ENCODE measurements at places on chromosomes 2 and 18.

DNA sequence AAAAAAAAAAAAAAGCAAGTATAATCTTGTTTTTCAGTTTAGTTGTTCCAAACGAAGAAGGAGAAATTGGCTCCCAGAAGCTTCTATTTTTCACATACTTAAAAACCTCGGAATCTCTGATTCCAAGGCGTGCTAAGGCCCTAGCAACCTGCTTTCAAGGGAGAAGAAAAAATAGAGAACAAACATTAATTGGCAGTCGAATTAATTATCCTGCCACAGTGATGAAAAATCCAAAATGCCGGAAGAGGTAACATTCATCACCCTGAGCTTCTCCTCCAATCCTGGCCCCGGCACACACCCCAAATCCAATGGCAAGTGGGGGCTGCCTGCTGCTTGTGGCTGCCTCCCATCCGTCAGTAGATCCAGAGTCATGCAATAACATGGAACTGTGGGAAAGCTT is 250.2 kb upstream of the CHAC2 start:
- H3K4me3 ChIP-seq = no peak overlapping the region
- H3K4me1 ChIP-seq = peaks cover 19% of the 10 kb centered on the region
- H3K27me3 ChIP-seq = no peaks in the 10 kb centered on the region
- H3K36me3 ChIP-seq = no peaks in the 10 kb centered on the region
- no peak overlapping the region for H3K27ac ChIP-seq

- no peaks in the 10 kb centered on the region for H3K27me3 ChIP-seq
- no peak overlapping the region for H3K4me3 ChIP-seq
- H3K27ac ChIP-seq = no peak overlapping the region
- no peak for DNase-seq
- H3K36me3 ChIP-seq = no peaks in the 10 kb centered on the region
Observed at GRCh38 chr2:20618886-20619521, 31.9 kb downstream of the HS1BP3 start.

- H3K27ac ChIP-seq = no peak overlapping the region
- no peak for DNase-seq
- H3K36me3 ChIP-seq = peaks cover 62% of the 10 kb centered on the region
- no peak overlapping the region for H3K4me3 ChIP-seq
- peaks cover 15% of the 10 kb centered on the region for H3K27me3 ChIP-seq
Observed at GRCh38 chr18:71027531-71027930, 738.7 kb downstream of the SOCS6 start.

GRCh38 chr18:31493941-31494340 is 4.0 kb upstream of the DSG2 start:
- peaks cover 10% of the 10 kb centered on the region for H3K27me3 ChIP-seq
- no peak for DNase-seq
- no peaks in the 10 kb centered on the region for H3K36me3 ChIP-seq
- no peak overlapping the region for H3K4me3 ChIP-seq
- peaks cover 9% of the 10 kb centered on the region for H3K4me1 ChIP-seq
- no peak overlapping the region for H3K27ac ChIP-seq

DNA sequence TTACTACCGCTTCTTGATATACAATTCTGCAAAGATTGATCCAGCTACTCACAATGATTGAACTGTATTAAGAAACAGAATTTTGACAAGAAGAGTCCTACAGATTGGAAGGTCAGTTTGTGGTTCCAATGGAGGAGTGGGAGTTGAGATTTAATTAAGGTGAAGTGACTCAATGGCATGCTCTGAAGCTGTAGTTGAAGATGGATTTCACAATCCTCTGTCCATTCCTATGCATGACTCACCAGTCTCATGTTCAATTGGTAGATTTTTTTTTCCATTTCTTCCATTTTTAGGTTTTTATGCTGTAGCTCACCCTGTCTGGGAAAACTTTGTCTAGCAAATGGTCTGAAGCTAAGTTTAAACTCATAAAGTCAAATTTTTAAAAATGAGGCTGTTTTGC is 83.3 kb downstream of the DPP4 start:
- DNase-seq = no peak
- no peak overlapping the region for H3K4me3 ChIP-seq
- H3K36me3 ChIP-seq = no peaks in the 10 kb centered on the region
- H3K27me3 ChIP-seq = no peaks in the 10 kb centered on the region

- no peaks in the 10 kb centered on the region for H3K27me3 ChIP-seq
- H3K4me3 ChIP-seq = no peak overlapping the region
- no peaks in the 10 kb centered on the region for H3K36me3 ChIP-seq
- H3K4me1 ChIP-seq = peaks cover 14% of the 10 kb centered on the region
- DNase-seq = peak; percentile 30
Observed at GRCh38 chr18:10242936-10243680, 211.3 kb upstream of the APCDD1 start.

GRCh38 chr2:204850581-204850980 is 305.3 kb downstream of the PARD3B start:
- H3K4me3 ChIP-seq = no peak overlapping the region
- H3K4me1 ChIP-seq = peaks cover 5% of the 10 kb centered on the region
- no peaks in the 10 kb centered on the region for H3K36me3 ChIP-seq
- no peak overlapping the region for H3K27ac ChIP-seq
- no peak for DNase-seq
- no peaks in the 10 kb centered on the region for H3K27me3 ChIP-seq

GRCh38 chr18:25827961-25828561 is 262.4 kb downstream of the SS18 start:
- H3K27ac ChIP-seq = no peak overlapping the region
- H3K27me3 ChIP-seq = no peaks in the 10 kb centered on the region
- H3K4me1 ChIP-seq = peaks cover 8% of the 10 kb centered on the region
- H3K36me3 ChIP-seq = no peaks in the 10 kb centered on the region

DNA sequence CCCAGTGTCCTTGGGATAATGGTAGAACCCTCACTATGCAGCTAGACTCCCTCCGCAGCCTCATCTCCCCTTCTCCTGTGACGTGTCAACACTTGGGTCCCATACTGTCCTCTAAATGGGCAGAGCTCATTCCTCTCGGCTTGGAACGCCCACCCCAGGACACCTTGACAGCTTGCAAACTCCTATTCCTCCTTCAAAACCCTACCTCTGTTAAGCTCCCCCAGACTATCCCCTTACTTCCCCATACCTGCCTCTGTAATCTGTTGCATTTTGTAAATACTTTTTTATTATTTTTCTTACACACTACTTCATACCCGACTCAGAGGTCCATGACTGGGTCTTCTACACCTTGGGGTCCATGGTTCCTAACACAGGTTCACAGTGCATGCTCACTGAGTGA is 28.0 kb downstream of the STEAP3 start:
- no peak overlapping the region for H3K4me3 ChIP-seq
- H3K4me1 ChIP-seq = peaks cover 27% of the 10 kb centered on the region
- no peak overlapping the region for H3K27ac ChIP-seq

DNA sequence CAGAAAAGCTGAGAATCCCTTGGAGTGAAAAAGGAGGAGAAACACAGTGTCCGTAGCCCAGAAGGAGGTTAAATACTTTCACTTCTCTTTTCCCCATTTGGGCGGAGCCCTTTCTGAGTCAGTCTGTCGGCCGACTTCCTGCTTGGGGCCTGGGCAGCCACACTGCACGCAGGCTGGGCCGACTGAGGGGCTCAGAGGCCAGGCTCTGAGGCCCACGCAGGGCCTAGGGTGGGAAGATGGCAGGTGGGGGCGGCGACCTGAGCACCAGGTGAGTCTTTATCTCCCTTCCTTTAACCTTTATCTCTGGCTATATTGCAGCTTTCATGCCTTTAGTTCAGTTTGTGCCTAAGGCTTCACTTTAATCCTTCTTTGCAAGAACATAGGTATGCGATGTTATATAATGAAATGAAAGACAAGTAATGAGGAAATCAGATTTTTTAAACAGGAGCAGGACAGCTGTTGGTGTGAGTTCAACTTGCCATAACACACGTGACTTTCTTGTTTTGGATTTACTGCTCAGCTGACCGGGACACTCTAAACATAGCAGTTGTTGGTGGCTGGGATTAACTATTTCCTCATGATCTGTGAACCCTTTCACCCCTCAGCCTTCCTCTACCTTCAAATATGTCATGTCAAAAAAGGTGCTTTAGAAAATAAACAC is at the start of gene SP100:
TSS of gene SP100 (plus strand) at position 141 of the 661 bp plus-strand sequence. CDS start at position 237, 96 bp downstream.
- no peak within 1 kb of the TSS for H3K4me3 ChIP-seq
- no peak for DNase-seq
- H3K36me3 ChIP-seq = no peaks in the 10 kb centered on the region
- H3K27ac ChIP-seq = no peak within 1 kb of the TSS

- DNase-seq = no peak
- H3K27ac ChIP-seq = no peak overlapping the region
- no peaks in the 10 kb centered on the region for H3K27me3 ChIP-seq
- H3K36me3 ChIP-seq = peaks cover 7% of the 10 kb centered on the region
- no peak overlapping the region for H3K4me3 ChIP-seq
Observed at GRCh38 chr18:77397056-77397455, 147.4 kb downstream of the GALR1 start.

DNA sequence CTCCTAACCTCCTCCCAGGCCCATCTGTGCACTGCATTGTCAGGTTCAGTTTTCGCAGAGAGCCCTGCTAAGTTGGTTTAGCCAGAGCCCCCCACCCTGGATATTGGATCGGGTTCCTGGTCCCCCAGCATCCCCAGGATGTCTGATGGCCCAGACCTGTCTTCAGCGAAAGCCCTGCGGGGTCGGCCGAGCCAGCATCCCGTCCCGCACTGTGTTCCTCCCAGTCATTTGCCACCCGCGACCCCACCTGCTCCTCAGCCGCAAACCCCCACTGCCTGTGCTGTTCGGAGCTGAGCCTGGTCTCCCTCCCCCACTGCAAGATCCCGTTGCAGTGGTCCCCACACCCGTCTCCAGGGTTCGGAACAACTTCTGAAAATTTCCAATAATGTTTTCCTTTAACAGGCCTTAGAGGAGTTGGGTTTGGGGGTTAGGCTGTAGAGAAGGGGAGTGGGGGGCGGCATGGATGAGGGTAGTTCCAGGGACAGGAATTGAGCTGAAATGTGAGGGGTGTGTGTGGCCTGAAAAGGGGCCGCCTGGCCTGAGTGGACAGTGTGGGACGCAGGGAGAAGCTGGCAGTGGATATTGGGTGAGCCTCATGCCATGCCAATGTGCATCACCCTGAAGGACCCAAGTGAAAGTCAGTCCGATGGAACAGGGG is 1.6 kb upstream of the COPS9 start:
- H3K4me3 ChIP-seq = 0 out of 2 replicates have a peak overlapping the region, but pooled peaks have one; percentile 85
- peaks cover 9% of the 10 kb centered on the region for H3K27me3 ChIP-seq
- DNase-seq = no peak
- peaks cover 40% of the 10 kb centered on the region for H3K4me1 ChIP-seq
- H3K27ac ChIP-seq = no peak overlapping the region

DNA sequence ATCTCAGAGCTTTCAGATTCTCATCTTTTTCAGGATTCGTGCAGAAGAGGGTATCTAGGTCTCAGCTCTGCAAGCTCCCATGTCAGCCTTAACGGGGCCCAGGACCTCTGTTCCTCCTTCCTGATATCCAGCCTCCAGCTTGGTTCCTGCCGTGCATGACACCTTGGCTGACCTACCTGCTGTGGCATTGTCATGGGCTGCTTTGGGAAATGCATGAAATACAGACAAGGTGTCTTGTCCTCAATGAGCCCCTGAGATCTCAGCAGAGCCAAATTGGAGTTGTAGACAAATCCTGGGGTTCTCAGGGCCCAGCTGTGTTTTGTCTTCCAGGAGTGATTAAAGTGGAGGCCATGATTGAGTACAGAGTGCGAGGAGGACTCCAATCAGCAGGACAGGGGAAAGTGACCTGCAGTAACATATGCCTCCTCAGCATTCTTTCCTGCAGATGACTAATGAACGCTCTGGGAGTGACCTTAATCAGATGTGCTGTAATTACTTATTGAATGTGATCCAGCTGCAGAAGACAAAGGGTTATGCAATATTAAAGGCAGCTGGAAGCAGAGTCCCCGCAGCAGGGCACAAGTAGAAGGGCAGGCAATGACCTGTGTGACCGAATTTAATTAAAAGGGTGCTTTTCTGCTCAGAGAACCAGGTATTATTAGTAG is 141.1 kb downstream of the CCBE1 start:
- H3K27ac ChIP-seq = no peak overlapping the region
- peaks cover 3% of the 10 kb centered on the region for H3K27me3 ChIP-seq
- H3K4me3 ChIP-seq = no peak overlapping the region
- no peak for DNase-seq

- no peak overlapping the region for H3K4me3 ChIP-seq
- no peak for DNase-seq
- H3K27me3 ChIP-seq = no peaks in the 10 kb centered on the region
- 0 out of 2 replicates have a peak overlapping the region, but pooled peaks have one; percentile 9 for H3K27ac ChIP-seq
- H3K36me3 ChIP-seq = no peaks in the 10 kb centered on the region
Observed at GRCh38 chr2:171792886-171793580, 101.0 kb downstream of the SLC25A12 start.

GRCh38 chr18:31610286-31611205 is 18.9 kb downstream of the TTR start:
- H3K4me1 ChIP-seq = peaks cover 31% of the 10 kb centered on the region
- DNase-seq = peak; percentile 63
- no peak overlapping the region for H3K4me3 ChIP-seq
- no peak overlapping the region for H3K27ac ChIP-seq
- no peaks in the 10 kb centered on the region for H3K36me3 ChIP-seq
